ENCODE measurements at places on chromosomes 3 and 15.

GRCh38 chr3:197343656-197344408 is 45.4 kb upstream of the DLG1 start:
- no peak for DNase-seq

- DNase-seq = no peak
Measured at GRCh38 chr3:59998058-59998457, 948.2 kb upstream of the CFAP20DC start.

DNA sequence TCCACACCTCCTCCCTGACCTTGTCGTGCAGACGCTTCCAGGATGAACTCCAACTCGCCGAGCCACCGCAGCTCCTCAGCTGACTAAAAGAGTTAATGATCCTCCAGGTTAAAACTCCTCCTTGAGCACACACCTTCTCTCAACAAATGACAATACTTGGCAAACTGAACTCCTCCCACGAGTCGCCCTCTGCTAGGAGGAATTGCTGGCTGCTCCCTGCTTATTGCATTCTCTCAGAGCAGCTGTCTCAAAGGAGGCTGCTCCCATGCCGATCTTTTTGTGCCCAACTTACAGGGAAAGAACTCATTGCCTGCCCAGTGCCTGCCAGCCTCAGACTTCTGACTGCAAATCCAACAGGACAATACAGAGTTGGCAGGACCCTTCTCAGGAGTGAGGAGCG is at the start of gene ATP13A4:
ATP13A4 (minus strand) TSS at position 85 of the 400 bp plus-strand sequence. CDS start 96 bp downstream, outside the sequence.
- DNase-seq = no peak

- no peak for DNase-seq
Measured at GRCh38 chr3:137998121-137999042, 11.6 kb upstream of the CLDN18 start.

- no peak for DNase-seq
Measured at GRCh38 chr15:100349321-100349695, 7.5 kb upstream of the ADAMTS17 start.

- no peak for DNase-seq
Measured at GRCh38 chr15:75827691-75828090, 15.6 kb upstream of the UBE2Q2 start.

GRCh38 chr3:135869439-135870105 is 96.0 kb upstream of the PPP2R3A start:
- DNase-seq = no peak

GRCh38 chr3:60250810-60251209 is 1000.4 kb downstream of the FHIT start:
- DNase-seq = no peak

DNA sequence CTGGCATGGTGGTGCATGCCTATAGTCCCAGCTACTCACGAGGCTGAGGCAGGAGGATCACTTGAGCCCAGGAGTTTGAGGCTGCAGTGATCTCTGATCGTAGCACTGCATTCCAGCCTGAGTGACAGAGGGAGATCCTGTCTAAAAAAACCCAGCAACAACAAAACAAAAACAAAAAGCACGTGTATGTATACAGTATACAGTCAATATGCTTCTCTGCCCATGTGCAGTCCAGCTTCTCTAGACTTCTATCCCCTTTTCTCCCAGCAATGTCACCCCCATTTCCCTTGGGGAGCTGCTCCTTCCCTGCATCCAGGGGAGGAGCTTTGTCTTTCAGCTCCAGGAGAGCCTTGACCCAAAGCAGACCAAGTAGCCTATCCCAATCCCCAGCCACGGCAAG is 20.0 kb upstream of the GRIP2 start:
- no peak for DNase-seq

DNA sequence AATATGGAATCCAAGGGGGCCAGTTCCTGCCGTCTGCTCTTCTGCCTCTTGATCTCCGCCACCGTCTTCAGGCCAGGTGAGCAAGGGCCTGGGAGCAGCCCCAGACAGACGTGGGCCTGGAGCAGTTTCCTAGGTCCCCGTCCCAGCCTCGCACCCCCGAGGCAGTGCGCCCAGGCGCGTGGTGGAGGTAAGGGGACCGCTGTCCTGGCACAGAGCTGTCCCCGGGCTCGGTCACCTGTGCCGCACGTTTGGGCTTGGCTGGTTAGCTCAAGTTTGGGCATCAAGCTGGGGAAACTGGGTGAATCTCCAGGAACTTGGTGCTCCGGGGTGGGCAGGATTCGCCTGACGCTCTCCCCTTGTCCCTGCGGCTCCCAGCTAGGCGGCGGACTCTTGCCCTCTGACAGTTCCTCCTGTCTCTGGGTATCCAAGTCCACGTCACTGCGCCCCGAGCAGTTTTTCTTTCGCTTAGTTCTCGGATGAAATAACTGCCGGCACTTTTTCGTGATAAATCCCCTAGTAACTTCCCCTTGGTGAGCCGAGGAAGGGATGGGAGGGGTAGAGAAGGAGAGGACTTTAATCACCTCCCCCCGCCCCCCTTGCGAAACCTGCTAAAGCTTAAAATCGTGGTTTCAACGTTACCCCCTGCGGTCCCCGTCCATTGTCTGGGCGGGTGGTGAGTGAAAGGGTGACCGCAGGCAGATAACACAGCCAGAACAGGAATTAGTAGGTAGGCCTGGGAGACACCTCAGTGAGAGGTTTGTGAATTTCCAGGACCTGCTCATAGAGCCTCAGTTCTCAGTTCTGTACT is 901 bp downstream of the ALCAM start:
- DNase-seq = peak; percentile 23

- no peak for DNase-seq
Measured at GRCh38 chr3:197835509-197835908, 44.5 kb downstream of the LRCH3 start.

DNA sequence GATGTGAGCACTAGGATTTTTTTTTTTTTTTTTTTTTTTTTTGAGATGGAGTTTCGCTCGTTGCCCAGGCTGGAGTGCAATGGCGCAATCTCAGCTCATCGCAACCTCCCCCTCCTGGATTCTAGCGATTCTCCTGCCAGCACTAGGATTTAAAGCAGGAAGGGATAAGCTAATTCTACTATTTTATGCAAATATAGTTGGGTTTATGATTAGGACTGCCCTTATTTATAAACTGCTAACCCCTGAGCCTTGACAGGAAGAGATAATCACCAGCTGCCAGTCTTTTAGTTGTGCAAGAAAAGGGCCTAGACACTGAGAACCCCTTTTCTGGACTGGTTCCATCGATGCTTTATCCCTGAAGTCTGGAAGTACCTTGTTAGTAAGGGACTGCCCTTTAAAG is 36.7 kb downstream of the IFT57 start:
- no peak for DNase-seq

DNA sequence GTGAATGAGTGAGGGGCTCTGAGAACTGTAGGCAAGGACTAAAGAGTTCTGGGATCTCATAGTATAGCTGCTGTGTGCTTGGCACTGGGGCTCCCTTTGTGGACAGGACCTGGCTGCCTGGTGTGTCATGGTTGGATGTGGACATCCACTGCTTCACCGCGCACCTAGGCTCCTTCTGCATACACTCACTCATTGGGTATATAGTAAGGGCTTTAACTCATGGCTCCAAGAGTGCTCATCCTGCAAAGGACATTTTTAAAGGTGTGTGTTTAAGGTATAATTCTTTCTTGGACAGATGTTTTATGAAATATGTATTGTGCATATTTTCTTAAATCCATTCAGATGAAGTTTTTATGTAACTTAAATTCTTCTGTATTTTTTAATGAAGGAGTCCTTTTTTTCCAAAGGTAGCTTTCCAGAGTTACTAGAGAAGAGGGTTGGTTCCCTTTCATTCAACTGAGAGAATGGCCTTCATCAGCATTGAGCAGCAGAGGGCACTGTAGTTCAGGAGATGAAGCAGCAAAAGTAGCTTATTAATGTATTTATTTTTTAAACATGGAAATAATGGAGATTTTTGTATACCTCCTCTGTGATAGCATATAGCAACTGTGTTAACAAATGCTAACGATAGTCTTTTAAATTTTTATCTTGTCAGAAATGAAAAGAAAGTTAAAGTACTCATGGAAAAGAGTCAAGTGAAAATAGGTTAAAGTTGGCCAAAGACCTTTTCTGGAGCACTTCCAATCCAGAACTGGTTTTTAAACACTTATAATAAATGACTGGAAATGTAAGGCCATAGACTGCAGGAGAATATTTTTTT is 25.2 kb downstream of the OXNAD1 start:
- peak; percentile 39 for DNase-seq

DNA sequence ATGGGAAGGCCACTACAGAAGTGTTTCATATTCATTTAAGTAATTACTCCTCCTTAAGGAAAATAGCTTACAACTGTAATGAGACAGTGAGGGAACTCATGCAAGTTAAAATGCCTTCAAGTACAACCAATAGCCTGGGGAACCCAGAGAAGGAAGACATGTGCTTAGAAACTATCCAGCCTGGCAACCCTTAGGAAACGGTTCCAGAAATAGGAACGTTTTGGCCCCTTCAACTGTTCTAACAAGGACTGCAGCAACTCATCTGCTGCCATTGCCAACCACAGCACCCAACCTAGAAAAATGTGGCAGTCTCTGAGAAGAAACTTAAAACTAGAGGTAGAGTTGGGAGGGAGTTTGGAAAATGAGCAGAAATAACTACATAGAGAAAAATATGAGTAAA is 147.5 kb upstream of the STRIT1 start:
- DNase-seq = no peak

DNA sequence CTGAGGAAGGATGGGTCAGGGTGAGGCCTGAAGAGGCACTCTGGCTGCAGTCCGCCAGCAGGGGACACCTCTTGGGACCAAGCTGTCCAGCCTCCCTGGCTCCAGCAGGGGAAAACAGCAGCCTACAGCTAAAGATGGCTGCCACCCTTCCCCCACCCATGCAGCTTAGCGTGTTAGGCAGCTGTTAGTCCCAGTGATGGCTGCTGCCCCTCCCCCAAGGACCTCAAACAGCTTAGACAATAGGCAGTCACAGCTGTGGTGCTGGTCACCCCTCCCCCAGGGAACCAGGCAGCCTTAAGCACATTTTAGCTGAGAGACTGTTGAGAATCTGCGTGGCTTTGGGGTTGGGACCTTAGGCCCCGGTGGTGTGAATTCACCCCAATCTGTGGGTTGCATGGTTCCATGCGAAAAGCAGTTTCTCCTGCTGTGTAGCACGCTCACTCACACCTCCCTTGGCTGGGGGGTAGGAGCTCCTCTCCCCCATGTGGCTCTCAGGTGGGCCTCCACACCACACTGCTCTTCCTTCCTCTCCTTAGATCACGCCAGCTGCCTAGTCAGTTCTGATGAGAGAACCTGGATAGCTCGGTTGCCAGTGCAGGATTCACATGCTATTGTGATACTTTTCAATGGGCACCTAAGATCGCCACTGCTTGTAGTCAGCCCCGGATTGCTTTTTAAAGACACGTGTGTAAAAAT is 140.5 kb upstream of the CADPS start:
- DNase-seq = no peak

DNA sequence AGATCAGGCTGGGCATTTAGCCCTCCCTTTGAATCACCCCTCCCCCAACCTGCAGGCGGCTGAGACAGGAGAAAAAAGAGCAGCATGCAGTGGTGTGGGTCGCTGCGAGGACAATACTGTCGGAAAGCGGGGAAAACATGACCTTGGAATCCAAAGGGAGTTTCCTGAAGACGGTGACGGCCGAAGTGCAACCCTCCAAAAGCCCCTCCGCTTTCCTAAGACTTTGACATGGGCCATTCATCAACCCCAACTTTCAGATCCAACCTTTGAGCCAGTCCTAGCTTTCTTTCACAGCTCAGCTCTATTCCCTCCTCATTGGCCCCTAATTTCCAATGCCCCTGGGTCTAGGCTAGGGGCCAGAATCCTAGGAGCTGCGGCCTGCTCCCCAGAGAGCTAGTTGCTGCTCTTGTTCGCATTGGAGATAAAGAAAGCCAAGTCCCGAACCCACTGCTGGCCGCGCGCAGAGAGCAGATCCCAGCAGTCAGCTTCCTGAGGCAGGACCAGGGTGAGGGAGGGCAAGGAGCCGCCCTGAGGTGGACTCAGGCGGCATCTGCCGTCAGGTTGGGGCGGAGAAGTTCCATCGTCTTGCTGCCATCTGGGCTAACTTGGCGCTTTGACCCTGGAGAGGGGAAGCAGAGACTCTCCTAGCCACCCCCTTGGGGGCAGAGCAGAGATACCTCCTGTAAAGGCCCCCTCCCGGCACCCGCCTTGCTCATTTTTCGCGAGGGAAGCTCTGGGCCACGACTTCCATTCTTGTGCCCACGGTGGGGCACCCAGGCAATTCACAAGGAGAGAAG is 914 bp downstream of the ZIC4 start:
- DNase-seq = no peak

- no peak for DNase-seq
Measured at GRCh38 chr15:91254766-91255165, 154.7 kb downstream of the SV2B start.

GRCh38 chr3:188685789-188686188 is 486.0 kb upstream of the TPRG1 start:
- no peak for DNase-seq

- no peak for DNase-seq
Measured at GRCh38 chr3:39232859-39233258, 40.5 kb upstream of the XIRP1 start.

DNA sequence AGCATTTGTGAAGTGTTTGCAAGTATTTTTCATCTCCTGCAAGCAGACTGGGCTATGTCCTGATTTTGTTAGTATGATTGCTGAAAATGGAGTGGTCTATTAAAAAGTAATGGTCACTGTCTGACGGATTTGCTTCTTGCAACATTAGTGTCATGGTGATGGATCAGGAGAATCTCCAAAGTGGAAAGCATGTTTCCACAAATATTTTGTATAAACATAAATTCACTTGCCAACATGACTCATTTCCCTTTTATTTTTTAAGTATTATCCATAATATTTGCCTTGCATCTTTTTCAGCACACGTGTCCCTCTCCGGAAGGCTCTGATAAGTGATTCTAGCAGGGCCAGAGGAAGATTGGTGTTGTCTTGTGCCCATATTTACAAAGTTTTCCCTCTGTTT is 27.4 kb upstream of the CACNA2D3 start:
- DNase-seq = no peak

DNA sequence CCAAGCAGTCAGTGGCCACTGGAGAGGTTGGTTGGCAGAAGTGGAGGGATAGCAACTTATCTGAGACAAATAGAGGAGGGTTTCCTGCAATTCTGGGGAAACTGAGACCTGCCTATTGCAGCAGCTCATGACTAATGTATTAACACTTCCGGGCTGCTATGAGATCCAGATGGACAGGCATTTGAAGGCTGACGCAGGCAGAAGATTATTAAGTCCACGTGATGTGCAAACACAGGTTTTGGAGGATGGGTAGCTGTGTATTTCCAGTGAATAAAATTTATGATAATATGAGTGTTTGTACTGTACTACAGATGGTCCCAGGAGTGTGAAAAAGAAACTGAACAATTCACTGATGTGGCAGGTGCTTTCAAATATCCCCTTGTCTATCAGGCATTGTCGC is 28.5 kb upstream of the CFAP161 start:
- DNase-seq = no peak

- no peak for DNase-seq
Measured at GRCh38 chr3:124777762-124778470, 47.7 kb downstream of the UMPS start.

DNA sequence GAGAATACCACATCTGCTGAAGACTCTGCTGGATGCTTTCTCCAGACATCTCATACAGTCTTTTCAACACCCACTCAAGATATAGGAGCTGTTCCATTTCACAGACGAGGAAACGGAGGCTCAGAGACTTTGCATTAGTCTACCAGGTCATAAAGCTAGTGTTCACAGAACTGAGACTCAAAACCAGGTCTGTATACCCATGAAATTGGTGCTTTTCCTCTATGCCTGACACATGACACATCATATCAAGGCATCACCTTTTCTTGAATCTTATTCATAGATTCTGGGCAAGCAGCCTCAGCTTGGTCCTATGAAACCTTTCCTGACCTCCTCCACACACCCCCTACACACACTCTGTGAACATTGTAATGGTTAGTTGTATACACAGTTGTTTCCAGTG is 101.2 kb downstream of the LPP start:
- no peak for DNase-seq

- no peak for DNase-seq
Measured at GRCh38 chr3:16311960-16312451, 47.0 kb downstream of the OXNAD1 start.

- no peak for DNase-seq
Measured at GRCh38 chr15:73677146-73677607, 7.0 kb upstream of the CD276 start.
